Glomerular endothelial cell (primary cell): ENCODE measurements at places on chromosomes 3 and 15. TPM values are rescaled to one million over a fixed set of nuclear protein-coding genes. Genes with fewer than 3 reads are reported as not detected.

Gene RPSA
- 742 and 1,345 TPM in 2 replicates for total RNA-seq

Gene KATNBL1
- 35.0 and 47.7 TPM in 2 replicates for total RNA-seq

Gene SAMMSON
- total RNA-seq: not detected in 2 replicates

Gene SMCO1
- total RNA-seq: not detected in 2 replicates

Gene ZMYND10
- 0.12 and 0.44 TPM in 2 replicates for total RNA-seq

Gene GP5
- total RNA-seq: 0.29 TPM in 1 of 2 replicates, not detected in the other

Gene TMOD3
- total RNA-seq: 37.8 and 60.4 TPM in 2 replicates

Gene MELTF
- total RNA-seq: 5.7 and 6.2 TPM in 2 replicates

Gene FETUB
- total RNA-seq: not detected in 2 replicates

Gene GPR15
- not detected in 2 replicates for total RNA-seq

Gene DAZL
- not detected in 2 replicates for total RNA-seq

Gene MYH15
- total RNA-seq: 0.06 and 0.10 TPM in 2 replicates

Gene BTLA
- not detected in 2 replicates for total RNA-seq

Gene FSTL1
- total RNA-seq: 311 and 489 TPM in 2 replicates
